Right atrium auricular region (tissue), 2 donors: ENCODE measurements at places on chromosomes 5 and 9. TPM values are rescaled to one million over a fixed set of nuclear protein-coding genes. Genes with fewer than 3 reads are reported as not detected.

The IFNA21 gene
- not detected for total RNA-seq

The MEGF10 gene
- 3.0 TPM for total RNA-seq

The ENTPD8 gene
- total RNA-seq = not detected

The BRINP1 gene
- total RNA-seq = 0.78 TPM

The PCDHGB1 gene
- 3.3 TPM for total RNA-seq

The GAPT gene
- total RNA-seq = not detected

GRCh38 chr9:108383796-108384195 is 472.0 kb downstream of the ACTL7B start:
- no peaks in the 10 kb centered on the region for H3K4me1 ChIP-seq
- DNase-seq = no peak

GRCh38 chr9:38003946-38004808 is 64.8 kb downstream of the SHB start:
- H3K4me1 ChIP-seq = no peaks in the 10 kb centered on the region
- no peak overlapping the region for H3K4me3 ChIP-seq
- DNase-seq = no peak

DNA sequence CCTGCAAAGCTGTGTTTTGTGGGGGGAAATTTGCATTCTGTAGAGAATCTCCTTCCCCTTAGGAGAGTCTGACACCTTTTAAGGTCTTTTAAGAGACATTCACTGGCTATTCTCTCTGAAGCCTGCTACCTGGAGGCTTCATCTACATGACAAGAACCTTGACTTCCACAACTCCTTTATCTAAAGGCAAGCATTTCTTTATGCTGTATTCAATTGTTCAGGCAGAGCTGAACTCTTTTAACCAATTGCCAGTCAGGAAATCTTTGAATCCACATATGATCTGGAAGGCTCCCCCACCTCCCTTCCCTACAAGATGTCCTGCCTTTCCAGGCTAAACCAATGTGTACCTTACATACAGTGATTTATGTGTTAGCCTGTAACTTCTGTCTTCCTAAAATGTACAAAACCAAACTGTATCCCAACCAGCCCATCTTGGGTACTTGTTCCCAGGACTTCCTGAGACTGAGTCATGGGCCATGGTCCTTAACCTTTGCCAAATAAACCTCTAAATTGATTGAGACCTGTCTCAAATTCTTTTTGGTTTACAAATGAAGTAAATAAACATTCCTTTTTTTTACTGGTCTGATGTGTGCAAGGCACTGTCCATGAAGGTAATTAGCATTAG is 9.9 kb downstream of the C9orf85 start:
- H3K27ac ChIP-seq = no peak overlapping the region
- H3K36me3 ChIP-seq = no peaks in the 10 kb centered on the region
- no peaks in the 10 kb centered on the region for H3K4me1 ChIP-seq
- H3K4me3 ChIP-seq = no peak overlapping the region
- H3K27me3 ChIP-seq = no peaks in the 10 kb centered on the region

- H3K4me1 ChIP-seq = no peaks in the 10 kb centered on the region
- no peak for DNase-seq
- no peak overlapping the region for H3K4me3 ChIP-seq
- no peak overlapping the region for H3K27ac ChIP-seq
- H3K36me3 ChIP-seq = no peaks in the 10 kb centered on the region
Measured at GRCh38 chr5:85143138-85143537, 758.5 kb upstream of the EDIL3 start.

GRCh38 chr5:143182901-143183820 is 220.3 kb downstream of the NR3C1 start:
- no peak for DNase-seq
- H3K4me1 ChIP-seq = no peaks in the 10 kb centered on the region
- H3K36me3 ChIP-seq = no peaks in the 10 kb centered on the region
- H3K4me3 ChIP-seq = no peak overlapping the region
- H3K27ac ChIP-seq = no peak overlapping the region
- H3K27me3 ChIP-seq = no peaks in the 10 kb centered on the region

GRCh38 chr9:99133145-99133544 is 28.2 kb downstream of the TGFBR1 start:
- H3K36me3 ChIP-seq = no peaks in the 10 kb centered on the region
- DNase-seq = no peak
- no peaks in the 10 kb centered on the region for H3K27me3 ChIP-seq
- no peak overlapping the region for H3K4me3 ChIP-seq

GRCh38 chr5:138946241-138946623 is 71.1 kb upstream of the LRRTM2 start:
- no peak for DNase-seq
- peaks cover 7% of the 10 kb centered on the region for H3K36me3 ChIP-seq
- no peak overlapping the region for H3K4me3 ChIP-seq

- H3K36me3 ChIP-seq = no peaks in the 10 kb centered on the region
- no peaks in the 10 kb centered on the region for H3K27me3 ChIP-seq
- no peaks in the 10 kb centered on the region for H3K4me1 ChIP-seq
- no peak for DNase-seq
- H3K4me3 ChIP-seq = no peak overlapping the region
Measured at GRCh38 chr9:115035841-115036612, 81.9 kb downstream of the TNC start.

DNA sequence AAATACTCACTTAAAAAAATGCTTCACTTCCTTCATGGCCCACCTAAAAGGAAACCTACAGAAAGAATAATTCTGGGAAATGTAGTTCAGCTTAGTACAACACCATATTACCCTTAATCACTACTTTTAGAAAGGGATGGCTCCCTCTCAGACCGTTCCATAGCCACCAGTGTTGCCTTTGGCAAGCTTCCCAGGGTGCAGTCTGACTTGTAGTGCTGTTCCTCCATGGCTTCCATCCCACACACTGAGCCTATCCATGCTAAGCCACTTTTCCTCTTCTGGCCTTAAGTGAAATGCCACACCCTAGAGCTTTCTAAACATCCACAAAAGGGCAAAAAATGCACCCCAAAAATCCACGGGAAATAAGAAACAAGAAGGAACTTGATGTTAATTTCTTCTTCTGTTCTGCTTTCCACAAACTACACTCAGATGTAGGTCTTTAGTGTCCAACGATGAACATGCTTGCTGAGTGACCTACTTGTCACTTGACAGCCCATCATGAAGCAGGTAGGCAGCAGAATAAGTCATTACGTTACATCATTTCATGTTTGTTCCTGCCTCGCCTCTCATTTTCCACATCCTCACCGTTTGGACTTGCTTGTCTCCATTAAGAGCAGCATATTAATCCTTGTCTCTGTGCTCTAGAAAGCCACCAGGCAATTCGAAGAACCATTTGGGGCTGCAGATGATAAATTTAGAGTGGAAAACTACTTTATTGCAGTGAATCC is 391.1 kb upstream of the GRAMD2B start:
- no peaks in the 10 kb centered on the region for H3K27me3 ChIP-seq
- no peak overlapping the region for H3K4me3 ChIP-seq
- no peak overlapping the region for H3K27ac ChIP-seq
- H3K4me1 ChIP-seq = no peaks in the 10 kb centered on the region

DNA sequence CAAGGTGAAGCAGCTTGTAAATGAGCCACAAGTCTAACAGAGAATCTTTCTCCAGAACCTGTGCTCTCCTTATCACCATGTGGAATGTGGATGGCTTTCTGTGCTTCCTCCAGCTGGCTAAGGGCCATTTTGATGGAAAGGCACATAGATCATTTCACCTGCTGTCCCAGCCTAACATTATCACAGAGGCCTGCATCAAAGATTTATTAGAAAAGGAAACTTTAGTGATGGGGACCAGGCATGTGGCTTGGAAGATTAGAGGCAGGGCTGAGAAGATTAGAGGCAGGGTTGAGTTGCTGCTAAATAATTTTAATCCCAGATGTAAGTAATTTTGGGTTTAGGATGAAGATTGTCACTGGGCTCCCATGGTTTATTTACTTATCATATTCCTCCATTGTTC is 6.3 kb downstream of the SPEF2 start:
- no peaks in the 10 kb centered on the region for H3K4me1 ChIP-seq
- no peaks in the 10 kb centered on the region for H3K36me3 ChIP-seq

GRCh38 chr5:2536632-2537377 is 214.7 kb downstream of the IRX2 start:
- no peaks in the 10 kb centered on the region for H3K27me3 ChIP-seq
- peak; percentile 9 for DNase-seq
- no peak overlapping the region for H3K4me3 ChIP-seq
- no peaks in the 10 kb centered on the region for H3K4me1 ChIP-seq
- H3K36me3 ChIP-seq = no peaks in the 10 kb centered on the region

GRCh38 chr9:89360465-89360864 is 42.2 kb downstream of the SECISBP2 start:
- H3K4me3 ChIP-seq = no peak overlapping the region
- H3K36me3 ChIP-seq = peaks cover 71% of the 10 kb centered on the region
- H3K4me1 ChIP-seq = no peaks in the 10 kb centered on the region
- H3K27me3 ChIP-seq = no peaks in the 10 kb centered on the region
